ENCODE measurements at places on chromosomes 11 and 22.
A peak's percentile ranks its signal among the peaks of the same experiment; 100 is the strongest.

DNA sequence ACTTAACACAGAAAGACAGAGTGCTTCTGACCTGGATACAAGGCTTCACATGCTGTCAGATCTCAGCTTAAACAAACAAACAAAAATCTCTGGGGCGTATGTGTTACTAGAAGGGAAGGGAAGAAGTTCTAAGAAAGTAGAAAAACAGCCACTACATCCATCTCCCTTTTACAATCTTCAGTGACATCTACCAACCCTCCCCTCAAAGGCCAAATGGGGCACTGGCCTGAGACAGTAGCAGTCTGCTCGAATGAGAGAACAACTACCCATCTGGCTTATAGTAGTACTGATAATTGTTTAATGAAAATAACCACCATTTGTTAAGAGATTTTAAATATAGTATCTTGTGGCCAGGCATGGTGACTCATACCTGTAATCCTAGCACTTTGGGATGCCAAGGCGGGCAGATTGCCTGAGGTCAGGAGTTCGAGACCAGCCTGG is 29.4 kb downstream of the CCDC83 start:
- no peak for DNase-seq
- H3K4me3 ChIP-seq, result no peak overlapping the region
- H3K27me3 ChIP-seq, result no peaks in the 10 kb centered on the region
- H3K36me3 ChIP-seq, result no peaks in the 10 kb centered on the region

- H3K4me1 ChIP-seq, result no peaks in the 10 kb centered on the region
- H3K4me3 ChIP-seq, result no peak overlapping the region
- H3K36me3 ChIP-seq, result no peaks in the 10 kb centered on the region
- no peaks in the 10 kb centered on the region for H3K27me3 ChIP-seq
These were observed 258.9 kb downstream of the BUD13 start for GRCh38 chr11:116513894-116514293.

DNA sequence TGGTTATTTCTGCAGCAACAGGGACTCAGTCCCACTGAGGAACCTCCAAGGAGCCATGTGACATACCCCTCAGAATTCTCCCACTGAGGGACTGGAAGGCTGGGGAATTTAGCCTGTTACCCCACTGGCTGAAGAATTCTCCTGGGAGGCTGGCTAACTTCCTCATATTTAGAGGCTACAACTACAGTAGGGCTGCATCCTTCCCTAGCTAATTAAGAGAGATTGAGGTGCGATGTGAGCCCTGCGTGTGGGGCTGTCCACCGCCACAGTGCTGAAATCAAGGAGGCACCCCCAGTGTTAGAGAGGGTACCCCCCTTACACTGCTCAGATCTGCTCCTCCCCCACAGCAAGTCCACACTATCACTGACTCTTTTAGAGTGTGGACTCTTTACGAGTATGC is 21.1 kb downstream of the EIF3F start:
- H3K4me1 ChIP-seq, result no peaks in the 10 kb centered on the region
- H3K27me3 ChIP-seq, result no peaks in the 10 kb centered on the region

- no peaks in the 10 kb centered on the region for H3K4me1 ChIP-seq
- no peaks in the 10 kb centered on the region for H3K27me3 ChIP-seq
- H3K36me3 ChIP-seq, result no peaks in the 10 kb centered on the region
- no peak for DNase-seq
- H3K27ac ChIP-seq, result no peak overlapping the region
These were observed 83.4 kb downstream of the SCN3B start for GRCh38 chr11:123570939-123571580.

DNA sequence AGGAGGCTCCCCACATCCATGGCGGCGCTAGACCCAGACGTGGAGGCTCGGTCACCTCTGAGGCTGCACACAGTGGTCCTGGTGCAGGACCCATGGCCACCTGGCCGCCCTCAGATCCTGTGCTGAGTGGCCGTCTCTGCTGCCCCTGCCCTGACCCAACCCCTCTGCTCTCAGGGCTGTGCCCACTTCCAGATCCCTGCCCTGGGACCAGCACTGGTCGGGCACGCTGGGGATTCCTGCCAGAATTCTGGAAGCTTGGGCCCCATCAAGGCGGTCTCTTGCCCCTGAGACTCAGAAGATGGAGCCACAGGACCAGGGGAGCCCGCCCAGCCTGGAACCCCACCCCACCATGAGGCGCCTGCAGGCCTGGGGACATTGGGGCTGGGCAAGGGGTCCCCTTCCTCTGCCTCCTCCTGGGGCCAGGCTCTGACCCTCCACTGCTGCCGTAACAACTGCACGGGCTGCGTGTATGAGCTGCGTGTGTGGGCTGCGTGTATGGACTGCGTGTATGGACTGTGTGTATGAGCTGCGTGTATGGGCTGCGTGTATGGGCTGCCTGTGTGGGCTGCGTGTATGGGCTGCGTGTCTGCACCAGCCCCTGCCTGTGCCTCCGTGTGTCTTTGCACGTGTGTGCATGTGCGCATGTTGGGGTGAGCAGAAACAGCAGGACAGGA is 48.7 kb downstream of the IGLL1 start:
- no peak overlapping the region for H3K4me3 ChIP-seq
- no peaks in the 10 kb centered on the region for H3K36me3 ChIP-seq
- no peaks in the 10 kb centered on the region for H3K4me1 ChIP-seq
- no peaks in the 10 kb centered on the region for H3K27me3 ChIP-seq
- DNase-seq, result peak; percentile 12

- no peak for DNase-seq
- no peak overlapping the region for H3K27ac ChIP-seq
- no peaks in the 10 kb centered on the region for H3K27me3 ChIP-seq
- no peaks in the 10 kb centered on the region for H3K36me3 ChIP-seq
These were observed 61.0 kb downstream of the ARHGAP8 start for GRCh38 chr22:44813416-44813815.

DNA sequence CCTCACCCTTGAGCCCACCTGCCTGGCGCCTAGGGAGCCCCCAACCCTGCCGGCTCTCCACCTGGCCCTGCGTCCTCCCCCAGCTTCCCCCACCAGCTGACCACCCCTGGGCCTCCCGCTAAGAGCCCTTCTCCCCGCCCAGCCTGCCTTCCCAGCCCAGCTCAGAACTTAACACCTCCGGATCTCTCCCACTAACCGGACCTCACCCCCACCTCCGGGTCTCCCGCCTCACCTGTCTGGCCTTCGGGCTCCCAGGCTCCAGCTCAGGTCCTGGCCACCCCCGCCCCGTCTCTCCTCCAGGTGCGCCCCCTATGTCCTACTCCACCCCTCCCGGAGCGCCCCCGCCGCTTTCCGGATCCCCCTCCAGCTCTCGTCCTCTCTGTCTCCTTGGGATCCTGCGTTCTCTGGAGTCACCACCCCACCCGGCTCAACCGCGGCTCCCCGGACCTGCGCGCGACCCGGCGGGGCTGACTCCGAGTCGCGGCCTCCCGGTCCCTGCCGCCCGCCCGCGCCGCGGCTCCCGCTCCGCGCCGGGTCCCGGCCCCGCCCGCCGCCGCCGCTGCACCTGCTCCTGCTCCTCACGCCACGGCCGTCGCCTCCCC is at the start of gene KCNJ11:
Gene KCNJ11, minus strand, starts transcription at position 51 of the 602 bp plus-strand sequence. CDS start 568 bp downstream, outside the sequence.
- H3K27me3 ChIP-seq, result no peaks in the 10 kb centered on the region
- peak within 1 kb of the TSS; percentile 56 for H3K4me3 ChIP-seq
- H3K36me3 ChIP-seq, result no peaks in the 10 kb centered on the region
- peak within 1 kb of the TSS; percentile 58 for H3K27ac ChIP-seq
- DNase-seq, result no peak
- peaks cover 15% of the 10 kb centered on the region for H3K4me1 ChIP-seq

DNA sequence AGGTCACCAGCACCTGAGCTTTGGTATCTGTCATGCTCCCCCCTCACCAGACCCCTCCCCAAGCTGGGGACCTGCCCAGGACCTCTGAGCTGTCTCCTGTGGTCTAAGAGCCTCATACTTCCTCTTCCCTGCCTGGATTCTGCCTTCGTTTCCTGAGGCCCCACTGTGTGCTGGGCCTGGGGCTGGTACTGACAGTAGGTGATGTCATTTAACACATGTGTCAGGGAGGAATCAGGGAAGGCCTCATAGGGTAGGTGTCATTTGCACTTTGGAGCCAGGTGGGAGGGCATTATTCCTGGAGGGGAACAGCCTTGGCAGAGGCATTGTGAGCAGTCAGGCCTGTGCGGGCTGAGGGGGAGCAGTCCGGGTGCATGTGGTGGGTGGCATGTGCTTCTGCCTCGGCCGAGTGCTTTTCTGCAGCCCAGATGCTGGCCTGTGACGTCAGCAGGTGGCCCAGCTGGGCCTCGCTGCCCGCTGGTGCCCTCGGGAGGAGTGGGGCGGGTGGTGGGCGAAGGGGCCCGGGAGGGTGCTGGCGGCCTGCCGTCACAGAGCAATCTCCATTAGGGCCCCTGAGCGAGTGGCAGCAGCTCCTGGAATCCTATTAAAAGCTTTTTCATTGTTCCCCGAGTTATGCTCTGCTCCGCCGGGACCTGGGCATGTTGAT is 9.1 kb downstream of the FLRT1 start:
- no peaks in the 10 kb centered on the region for H3K4me1 ChIP-seq
- no peak overlapping the region for H3K4me3 ChIP-seq
- no peaks in the 10 kb centered on the region for H3K27me3 ChIP-seq
- no peaks in the 10 kb centered on the region for H3K36me3 ChIP-seq

GRCh38 chr11:45483416-45483815 is 182.0 kb downstream of the CHST1 start:
- peak; percentile 24 for DNase-seq
- H3K4me1 ChIP-seq, result no peaks in the 10 kb centered on the region
- no peaks in the 10 kb centered on the region for H3K36me3 ChIP-seq
- H3K4me3 ChIP-seq, result no peak overlapping the region
- H3K27me3 ChIP-seq, result no peaks in the 10 kb centered on the region

- H3K27me3 ChIP-seq, result no peaks in the 10 kb centered on the region
- no peak overlapping the region for H3K4me3 ChIP-seq
- H3K36me3 ChIP-seq, result no peaks in the 10 kb centered on the region
- no peak for DNase-seq
- no peak overlapping the region for H3K27ac ChIP-seq
These were observed 1280.6 kb upstream of the CNTN5 start for GRCh38 chr11:97739932-97740800.

- peak; percentile 95 for DNase-seq
- H3K4me3 ChIP-seq, result no peak overlapping the region
- H3K36me3 ChIP-seq, result no peaks in the 10 kb centered on the region
- H3K27ac ChIP-seq, result peak overlapping the region; percentile 85
- H3K27me3 ChIP-seq, result no peaks in the 10 kb centered on the region
- H3K4me1 ChIP-seq, result no peaks in the 10 kb centered on the region
These were observed 73.6 kb upstream of the SUSD2 start for GRCh38 chr22:24107661-24108060.

DNA sequence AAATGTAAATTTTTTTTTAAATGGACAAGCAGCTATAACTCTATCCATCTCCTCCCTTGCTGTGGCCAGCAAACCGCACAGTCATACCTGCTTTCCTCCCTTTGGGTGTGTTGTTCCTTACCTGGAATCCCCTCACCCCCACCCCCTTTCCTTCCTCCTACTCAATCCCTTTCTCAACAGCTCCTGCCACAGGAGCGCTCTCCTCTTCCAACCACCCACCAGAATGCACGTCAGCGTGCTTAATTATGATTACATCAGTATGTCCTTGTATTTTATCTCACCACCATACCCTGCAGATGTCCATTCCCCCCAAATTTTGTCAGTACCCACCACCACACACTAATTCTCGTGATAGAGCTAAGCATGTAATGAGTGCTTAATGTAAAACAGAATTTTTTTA is 60.9 kb upstream of the LMO2 start:
- no peaks in the 10 kb centered on the region for H3K4me1 ChIP-seq
- DNase-seq, result no peak

- H3K4me3 ChIP-seq, result no peak overlapping the region
- no peak for DNase-seq
- H3K27me3 ChIP-seq, result no peaks in the 10 kb centered on the region
These were observed 77.5 kb upstream of the CTSC start for GRCh38 chr11:88414981-88415413.

DNA sequence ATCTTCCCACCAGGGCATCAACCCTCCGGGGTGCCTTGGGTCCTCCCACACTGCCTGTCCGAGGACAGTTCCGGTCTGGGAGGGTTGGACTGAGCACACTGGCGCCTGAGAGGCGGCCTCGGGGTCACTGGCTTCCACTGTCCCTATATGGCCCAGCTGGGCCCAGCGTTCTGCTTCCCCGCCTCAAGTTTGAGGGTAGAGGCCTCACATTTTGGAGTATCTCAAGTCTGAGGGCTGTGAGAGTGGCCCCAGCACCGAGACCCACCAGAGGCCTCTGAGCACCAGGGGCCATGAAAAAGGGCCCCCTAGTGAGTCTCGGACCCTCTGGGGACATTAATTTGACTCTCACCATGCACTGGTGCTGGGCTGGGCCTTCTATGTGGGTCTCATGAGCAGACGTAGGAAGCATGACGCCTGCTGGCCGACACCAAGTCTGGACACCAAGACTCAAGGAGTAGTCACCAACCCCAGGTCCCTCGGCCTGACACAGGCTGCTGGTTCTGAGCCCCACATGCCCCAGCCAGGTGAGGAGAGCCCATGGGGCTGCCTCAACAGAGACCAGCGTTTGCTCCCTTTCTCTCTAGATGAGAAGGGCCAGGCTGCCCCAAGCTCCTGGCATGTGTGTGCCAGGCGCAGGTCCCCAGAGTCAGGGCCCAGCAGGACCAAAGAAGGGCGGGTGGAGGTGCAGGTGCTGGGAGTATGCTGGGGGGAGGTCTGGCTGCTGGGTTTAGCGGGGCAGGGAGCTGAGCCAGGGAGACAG is 27.5 kb downstream of the ARVCF start:
- H3K4me1 ChIP-seq, result peaks cover 89% of the 10 kb centered on the region
- no peak for DNase-seq
- H3K4me3 ChIP-seq, result no peak overlapping the region
- peak overlapping the region; percentile 98 for H3K27ac ChIP-seq
- no peaks in the 10 kb centered on the region for H3K36me3 ChIP-seq
- no peaks in the 10 kb centered on the region for H3K27me3 ChIP-seq

- H3K27ac ChIP-seq, result no peak overlapping the region
- no peaks in the 10 kb centered on the region for H3K4me1 ChIP-seq
- H3K27me3 ChIP-seq, result no peaks in the 10 kb centered on the region
- H3K36me3 ChIP-seq, result no peaks in the 10 kb centered on the region
These were observed 94.2 kb downstream of the PDE2A start for GRCh38 chr11:72579816-72580641.

DNA sequence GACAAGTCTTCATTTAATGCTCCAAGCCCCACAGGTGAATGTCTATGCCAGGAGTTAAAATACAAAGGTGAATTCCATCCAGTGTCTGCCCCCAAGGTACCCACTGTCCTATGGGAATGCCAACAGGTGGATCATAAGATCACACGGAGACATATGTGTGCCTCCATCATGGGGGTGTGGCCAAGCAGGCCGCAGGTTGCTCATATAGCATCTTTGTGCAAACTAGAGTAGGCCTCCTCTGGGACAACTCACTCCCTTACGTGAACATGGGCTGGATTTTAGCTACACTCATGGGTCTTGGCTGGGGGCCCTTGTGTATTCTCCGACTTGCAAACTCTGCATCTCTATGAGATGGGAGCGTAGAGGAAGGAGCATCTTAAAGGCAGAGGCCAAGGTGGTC is 6.9 kb downstream of the NCF4 start:
- no peaks in the 10 kb centered on the region for H3K27me3 ChIP-seq
- no peaks in the 10 kb centered on the region for H3K36me3 ChIP-seq

DNA sequence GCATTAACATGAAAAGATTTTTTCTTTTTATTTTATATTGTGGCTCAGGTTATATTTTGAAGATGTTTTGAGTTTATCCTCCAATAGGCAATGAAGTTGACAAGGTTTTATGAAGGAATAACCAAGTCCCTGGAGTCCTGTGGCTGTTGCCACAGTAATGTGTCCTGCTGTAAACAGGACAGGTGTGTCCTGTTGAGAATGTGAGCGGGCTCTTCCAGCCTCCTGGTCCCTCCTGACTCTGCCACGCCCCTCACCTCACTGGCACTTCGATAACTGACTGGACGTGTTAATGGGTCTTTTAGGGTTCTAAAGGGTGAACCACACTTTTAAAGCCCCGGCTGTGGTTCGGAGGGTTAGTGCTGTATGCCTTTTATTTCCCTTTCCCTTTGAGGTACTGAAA is 47.8 kb upstream of the OR4B1 start:
- H3K27ac ChIP-seq, result no peak overlapping the region
- DNase-seq, result no peak
- H3K4me1 ChIP-seq, result peaks cover 14% of the 10 kb centered on the region
- no peaks in the 10 kb centered on the region for H3K27me3 ChIP-seq
- no peaks in the 10 kb centered on the region for H3K36me3 ChIP-seq
